ENCODE measurements at places on chromosomes 3 and 15.

- no peak for DNase-seq
Measured at GRCh38 chr3:54968546-54969172, 40.8 kb upstream of the LRTM1 start.

GRCh38 chr15:44720460-44721176 lies 9.3 kb downstream of the B2M start:
- DNase-seq = no peak

DNA sequence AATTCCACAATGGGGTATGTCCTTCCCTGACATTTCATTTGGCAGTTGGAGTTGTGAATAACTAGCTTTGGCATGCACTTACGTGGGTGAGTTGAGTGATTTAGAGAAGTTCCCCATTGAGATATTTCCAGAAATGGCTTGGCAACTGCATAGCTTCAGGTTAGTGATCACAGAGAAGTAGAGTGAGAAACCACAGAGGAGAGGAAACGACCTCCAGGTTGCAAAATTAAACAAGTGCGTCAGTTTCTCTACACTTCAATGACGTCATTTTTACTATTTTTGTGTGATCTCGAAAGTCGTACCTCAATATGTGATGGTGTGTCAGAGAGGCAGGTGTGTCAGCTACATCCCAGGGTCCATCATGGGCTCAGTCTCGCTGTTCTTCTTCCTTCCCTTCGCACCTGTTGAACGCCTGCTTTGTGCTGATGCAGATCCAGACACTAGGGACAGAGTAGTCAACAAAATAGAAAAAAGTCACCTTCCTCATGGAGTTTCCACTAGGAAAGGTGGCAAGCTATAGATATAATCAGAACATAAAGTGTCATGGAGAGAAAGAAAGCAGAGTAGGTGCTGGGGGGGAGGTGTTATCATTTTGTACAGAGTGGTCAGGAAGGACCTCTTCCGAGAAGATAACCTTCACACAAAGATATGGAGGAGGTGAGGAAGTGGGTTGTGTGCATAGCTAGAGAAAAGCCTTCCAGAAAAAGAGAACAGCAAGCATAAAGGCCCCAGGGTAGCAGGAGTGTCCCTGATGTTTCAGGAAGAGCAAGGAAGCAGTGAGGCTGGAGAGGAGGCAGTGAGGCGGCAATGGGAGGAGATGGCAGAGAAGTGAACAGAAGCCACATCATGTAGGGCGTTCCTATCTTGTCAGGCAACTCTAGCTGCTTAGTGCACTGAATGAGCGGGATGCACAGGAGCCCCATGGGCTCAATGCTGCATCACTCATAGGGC lies 75.6 kb downstream of the MCTP2 start:
- no peak for DNase-seq

- no peak for DNase-seq
Measured at GRCh38 chr3:131329774-131330173, 51.8 kb upstream of the NUDT16 start.

DNA sequence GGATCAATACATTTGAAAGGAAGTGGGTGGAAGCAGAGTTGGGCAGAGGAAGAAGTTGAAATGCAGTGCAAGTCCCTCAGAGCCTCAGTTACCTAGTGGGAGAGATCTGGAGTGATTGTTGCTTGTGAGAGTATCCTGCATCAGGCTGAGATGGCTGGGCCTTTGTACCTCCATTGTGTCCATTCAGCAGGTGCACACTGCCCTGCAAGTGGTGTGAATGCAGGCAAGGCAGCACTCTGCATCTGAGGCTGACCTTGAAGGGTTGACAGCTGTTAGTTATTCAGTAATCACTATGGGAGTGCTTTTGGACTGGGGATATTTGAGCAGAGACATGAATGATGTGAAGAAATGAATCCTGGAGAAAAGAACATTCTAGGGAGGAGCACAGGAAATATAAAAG lies 25.2 kb downstream of the ATP6V1A start:
- DNase-seq = no peak

DNA sequence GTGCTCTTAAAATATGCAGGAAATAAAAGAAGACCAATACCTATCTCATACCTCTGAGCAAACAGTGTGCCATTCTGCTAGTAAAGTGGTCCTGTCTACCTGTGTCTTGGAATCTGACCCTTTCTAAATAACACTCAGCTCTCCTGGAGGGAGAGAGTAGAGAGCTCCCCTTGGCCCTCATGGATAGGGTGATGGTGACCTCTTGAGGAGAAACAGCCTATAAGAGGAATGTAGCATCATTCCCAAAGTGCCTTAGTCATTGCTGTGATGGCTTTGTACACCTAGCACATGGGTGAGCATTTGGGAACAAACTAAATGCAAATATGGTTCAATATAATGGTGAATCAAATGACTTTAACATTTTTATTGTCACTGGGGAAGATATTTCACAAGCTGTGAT lies 10.0 kb downstream of the SNTN start:
- DNase-seq = peak; percentile 21

- DNase-seq = no peak
Measured at GRCh38 chr15:42494998-42495360, 455 bp upstream of the SNAP23 start.

DNA sequence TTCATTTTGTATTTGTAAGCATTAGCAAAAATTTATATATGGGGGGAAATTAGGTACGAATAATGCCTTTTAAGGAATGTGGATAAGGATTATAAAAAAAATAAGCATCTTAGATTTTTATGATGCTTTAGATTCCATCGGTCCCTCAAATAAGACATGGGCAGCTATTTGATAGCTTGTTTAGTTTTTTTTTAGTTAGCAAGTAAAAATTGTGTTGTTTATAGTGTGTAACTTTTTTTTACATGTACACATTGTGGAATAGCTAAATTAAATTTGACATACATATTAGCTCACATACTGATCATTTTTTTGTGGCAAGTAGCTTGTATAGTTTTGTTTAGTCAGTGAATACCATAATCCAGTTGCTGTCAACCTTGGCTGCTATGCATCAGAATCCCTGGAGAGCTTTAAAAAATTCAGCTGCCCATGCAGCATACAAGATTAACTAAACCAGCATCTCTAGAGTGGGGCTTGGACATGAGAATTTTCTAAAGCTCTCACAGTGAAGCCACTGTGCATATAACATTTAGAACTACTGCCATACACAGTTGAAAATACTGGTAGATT lies 53.9 kb downstream of the TMOD3 start:
- DNase-seq = no peak

Measured in WTC11 (cell line).